ENCODE measurements at places on chromosomes 5 and 9.

DNA sequence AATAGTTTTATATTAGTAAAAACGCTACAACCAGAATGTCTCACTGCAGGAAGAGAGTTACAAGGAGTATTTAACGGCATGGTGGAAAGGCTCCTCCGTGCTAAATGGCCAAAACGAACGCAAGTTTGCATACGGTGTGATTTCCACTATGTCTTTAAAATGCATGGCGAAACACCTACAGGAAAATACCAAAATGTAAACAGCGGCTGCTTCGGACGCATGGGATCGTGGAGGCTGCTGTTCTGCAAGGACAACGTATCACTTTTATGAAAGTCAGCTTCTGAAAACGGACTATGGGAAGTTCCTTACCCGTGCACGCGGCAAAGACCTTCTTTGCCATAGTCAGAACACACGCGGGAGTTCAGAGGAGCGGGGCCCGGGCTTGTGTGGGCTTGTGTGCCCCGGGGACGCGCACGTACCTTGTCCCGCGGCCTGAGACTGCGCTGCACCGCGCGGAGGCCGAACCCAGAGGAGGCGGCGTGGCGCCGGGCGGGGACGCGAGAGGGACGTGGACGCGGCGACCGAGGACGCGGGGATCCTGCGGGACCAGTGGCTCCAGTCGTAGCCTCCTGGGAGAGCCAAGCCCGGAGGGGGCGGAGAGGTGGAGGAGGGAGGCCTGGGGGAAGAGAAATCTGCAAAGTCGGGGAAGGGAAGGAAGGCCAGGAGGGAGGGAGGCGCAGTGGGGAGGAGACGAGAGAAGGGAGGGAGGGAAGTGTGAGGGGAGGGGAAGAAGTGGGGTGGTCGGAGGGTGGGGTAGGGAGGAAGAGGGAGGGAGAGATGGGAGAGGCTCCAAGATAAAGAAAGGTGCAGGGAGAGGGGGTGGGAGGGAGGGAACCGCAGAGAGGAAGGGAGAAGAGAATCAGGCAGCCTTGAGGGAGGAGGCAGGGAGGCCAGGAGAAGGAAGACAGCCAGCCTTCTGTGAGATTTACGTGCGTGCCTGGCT lies at the start of gene CMBL:
TSS of gene CMBL (minus strand) at position 697 of the 943 bp plus-strand sequence. CDS start 17,140 bp downstream, outside the sequence.
- peak; percentile 6 for DNase-seq

- no peak for DNase-seq
Observed at GRCh38 chr5:57862471-57862911, 379.9 kb upstream of the ACTBL2 start.

GRCh38 chr5:76402251-76402885 lies 717 bp upstream of the IQGAP2 start:
- DNase-seq, result peak; percentile 61

- DNase-seq, result no peak
Observed at GRCh38 chr5:129945774-129946270, 41.6 kb downstream of the CHSY3 start.

DNA sequence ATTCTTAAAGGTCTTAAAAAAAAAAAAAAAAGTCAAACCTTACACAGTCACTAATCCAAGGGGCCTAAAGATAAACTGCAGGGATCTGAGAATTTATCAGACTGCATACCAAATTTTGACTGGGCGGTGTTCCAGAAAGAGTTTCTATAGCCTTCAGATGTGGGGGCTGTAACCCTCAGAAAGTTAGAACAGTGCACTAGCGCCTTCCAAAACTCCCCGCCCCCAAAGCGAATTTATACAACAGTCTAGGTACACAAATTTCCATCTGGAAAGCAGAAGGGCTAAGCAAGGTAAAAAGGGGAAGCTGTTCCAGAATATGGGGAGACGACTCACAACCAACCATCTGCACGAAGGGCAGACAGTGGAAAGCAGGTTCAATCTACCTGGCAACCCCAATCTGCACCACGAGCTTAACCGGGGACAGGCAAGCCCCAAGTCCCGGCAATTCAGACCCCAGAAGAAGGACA lies 813 bp downstream of the ERMP1 start:
- no peak for DNase-seq

DNA sequence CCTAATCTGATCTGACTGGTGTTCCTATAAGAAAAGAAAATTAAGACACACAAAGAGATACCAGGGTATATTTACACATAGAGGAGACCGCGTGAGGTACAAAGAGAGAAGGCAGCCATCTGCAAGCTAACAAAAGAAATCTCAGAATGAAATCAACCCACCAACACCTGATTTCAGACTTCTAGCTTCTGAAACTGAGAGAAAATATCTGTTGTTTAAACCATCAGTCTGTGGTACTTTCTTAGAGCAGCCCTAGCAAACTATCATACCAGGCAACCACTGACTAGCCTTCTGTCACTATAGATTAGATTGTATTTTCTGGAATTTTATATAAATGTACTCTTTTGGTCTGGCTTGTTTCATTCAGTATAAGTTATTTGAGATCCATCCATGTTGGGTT lies 779.3 kb upstream of the ACO1 start:
- DNase-seq, result no peak

DNA sequence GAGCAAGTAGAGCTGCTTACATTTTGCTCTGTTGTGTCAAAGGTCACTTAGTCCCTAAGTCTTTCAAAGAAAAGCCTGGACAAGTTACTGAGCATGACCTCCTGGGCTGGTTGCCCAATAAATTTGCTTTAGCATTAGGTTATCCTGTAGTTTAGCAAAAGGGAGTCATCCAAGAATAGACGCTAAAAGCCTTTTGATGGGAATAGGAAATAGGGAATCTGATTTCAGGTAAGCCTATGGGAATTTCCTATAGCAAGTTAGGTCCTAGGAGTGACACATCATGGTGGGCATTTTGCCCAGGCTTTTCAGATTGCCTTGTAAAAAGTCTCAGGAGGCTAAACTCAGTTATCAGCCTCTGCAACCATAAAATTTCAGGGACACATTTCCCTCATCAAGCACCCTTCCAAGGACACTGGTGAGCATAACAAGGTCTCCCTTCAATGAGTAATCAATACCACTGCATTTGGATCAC lies 67.6 kb upstream of the RANBP3L start:
- no peak for DNase-seq

GRCh38 chr9:135075234-135076142 lies 12.0 kb upstream of the OLFM1 start:
- no peak for DNase-seq

- no peak for DNase-seq
Observed at GRCh38 chr5:100746730-100747129, 156.4 kb downstream of the ST8SIA4 start.

GRCh38 chr5:55364537-55365055 lies 56.8 kb downstream of the MTREX start:
- DNase-seq, result no peak

GRCh38 chr5:16976625-16977008 lies 40.5 kb upstream of the MYO10 start:
- no peak for DNase-seq

GRCh38 chr9:127805620-127806019 lies 2.9 kb downstream of the FPGS start:
- no peak for DNase-seq

DNA sequence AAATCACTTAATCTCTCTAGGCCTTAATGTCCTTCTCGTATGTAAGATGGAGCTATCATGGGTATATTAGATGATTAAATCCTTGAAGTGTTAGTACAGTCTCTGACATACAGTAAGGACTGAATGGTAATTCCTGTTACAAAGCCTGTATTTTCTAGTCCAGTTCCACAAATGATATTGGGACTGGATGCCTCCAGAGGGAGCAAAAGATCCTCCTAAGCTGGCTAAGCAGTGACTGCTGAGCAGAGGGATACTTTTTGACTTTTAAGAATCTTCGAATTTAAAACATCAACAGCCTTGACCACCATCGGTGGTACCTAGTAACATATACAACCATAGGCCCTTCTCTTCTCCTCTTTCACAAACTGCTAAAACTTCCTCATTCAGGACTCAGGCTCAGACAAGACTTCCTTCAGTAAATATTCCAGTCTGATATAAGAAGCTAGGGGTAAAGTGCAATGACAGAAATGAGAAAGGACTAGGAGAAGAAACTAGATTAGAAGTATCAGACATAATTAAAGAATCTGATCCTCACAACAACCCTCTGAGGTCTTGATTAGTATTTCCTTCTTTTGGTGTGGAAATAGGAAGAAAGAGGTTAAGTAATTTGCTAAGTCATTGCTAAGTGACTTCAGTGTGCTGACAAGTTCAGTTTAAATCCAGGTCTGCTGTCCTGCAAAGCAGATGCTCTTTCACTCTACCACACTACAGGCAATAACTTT lies 13.9 kb downstream of the PTAR1 start:
- DNase-seq, result no peak

DNA sequence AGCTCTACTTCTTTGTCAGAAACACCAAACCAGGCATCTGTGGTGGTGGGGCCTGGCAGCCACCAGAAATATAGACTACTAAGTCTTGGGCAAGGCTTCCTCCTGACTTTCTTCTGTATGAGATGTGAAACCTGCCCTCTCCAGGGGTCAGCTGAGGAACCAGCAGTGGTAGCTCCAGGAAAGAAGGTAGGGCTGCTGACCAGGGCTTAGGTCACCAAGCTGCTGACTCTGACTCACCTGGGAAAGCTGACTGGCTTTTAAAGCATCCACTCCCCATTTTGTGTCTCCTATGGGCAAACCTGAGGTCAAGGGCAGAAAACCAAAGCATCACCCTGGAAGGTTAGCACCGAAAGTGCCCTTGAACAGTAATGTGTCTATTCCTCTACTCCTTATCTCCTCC lies 10.4 kb upstream of the SH3TC2 start:
- no peak for DNase-seq

- no peak for DNase-seq
Observed at GRCh38 chr9:90046317-90046861, 441.6 kb downstream of the GADD45G start.

GRCh38 chr5:15850536-15850935 lies 329.1 kb downstream of the MARCHF11 start:
- no peak for DNase-seq

GRCh38 chr5:128534726-128535125 lies 3.3 kb downstream of the FBN2 start:
- no peak for DNase-seq

DNA sequence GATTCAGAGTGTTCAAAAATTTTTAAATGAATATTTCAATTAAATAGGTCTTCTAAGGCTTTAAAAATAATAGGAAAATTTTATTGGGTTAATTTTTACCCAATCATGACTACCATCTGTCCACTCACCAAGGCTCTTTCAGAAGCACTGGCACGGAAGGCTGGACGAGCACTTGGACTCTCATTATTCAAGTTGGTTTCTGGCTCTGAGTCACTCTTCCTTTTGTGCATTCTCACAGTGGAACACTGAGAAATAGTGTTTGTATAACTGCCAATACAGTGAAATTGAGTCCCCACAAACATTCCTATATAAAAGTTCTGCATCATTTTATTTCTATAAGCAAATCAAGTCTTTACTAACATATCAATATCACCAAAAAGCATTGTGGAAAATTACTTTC lies 1149.0 kb downstream of the EFNA5 start:
- no peak for DNase-seq

GRCh38 chr5:169416583-169417196 lies 115.8 kb upstream of the SLIT3 start:
- DNase-seq, result no peak

DNA sequence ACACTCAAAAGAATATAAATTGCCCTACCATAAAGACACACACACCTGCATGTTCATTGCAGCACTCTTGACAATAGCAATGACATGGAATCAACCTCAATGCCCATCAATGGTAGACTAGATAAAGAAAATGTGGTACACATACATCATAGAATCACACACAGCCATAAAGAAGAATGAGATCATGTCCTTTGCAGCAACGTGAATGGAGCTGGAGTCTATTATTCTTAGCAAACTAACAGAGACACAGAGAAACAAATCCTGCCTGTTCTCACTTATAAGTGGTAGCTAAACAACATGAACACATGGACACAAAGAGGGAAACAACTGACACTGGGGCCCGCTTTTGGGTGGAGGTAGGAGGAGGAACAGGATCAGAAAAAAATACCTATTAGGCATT lies 2062.2 kb upstream of the CDH6 start:
- no peak for DNase-seq

DNA sequence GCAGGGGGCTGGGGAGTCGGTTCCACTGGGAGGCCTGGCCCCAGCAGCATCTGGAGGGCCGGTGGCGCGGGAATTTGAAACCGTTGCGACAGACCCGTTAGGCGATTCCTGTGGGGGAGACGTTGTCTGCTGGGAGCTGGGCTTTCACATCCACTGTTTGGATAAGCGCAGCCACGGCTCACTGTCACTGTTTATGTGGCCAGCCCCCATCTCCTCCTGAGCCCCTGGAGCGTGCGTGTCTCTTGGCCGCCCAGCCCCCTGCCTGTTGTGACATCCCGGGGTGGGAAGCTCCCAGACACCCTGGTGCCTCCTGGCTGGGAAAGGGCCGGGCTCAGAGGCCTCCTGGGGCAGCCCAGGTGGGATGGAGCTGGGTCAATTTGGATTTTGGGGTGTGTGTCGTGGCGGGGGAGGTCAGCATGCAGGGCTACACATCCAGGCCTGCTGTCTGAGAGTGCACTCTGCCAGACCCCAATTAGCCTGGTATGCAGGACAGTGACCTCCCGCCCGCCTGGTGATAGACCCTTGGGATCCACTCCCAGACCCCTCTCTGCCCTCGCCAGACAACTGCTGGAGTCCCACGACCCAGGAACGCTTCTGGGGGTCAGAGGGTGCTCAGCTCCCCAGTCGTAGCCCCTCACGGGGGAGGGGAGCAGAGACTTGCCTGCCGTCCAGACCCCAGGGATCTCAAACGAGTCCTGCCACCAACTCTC lies 62.0 kb upstream of the RNU6ATAC start:
- no peak for DNase-seq

- peak; percentile 39 for DNase-seq
Observed at GRCh38 chr9:33044162-33044673, 19.1 kb downstream of the DNAJA1 start.

DNA sequence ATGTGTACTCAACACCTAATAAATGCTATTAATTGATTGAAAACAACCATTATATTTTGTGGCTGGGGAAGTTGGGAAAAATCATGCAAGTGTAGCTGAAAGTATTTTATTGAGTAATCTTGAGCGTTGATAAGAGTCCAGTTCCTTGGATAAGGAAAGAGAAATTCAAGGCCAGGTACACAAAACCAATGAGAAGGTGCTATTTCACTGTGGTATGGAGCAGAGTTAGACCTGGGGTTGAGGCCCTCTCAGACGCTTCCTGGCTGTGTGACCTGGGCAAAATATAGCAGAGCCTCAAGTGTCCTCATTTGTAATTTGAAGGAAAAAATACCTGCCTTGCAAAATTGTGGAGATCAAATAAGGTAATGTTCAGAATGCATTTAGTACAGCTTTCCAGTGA lies 50.1 kb downstream of the GALNT10 start:
- DNase-seq, result no peak

DNA sequence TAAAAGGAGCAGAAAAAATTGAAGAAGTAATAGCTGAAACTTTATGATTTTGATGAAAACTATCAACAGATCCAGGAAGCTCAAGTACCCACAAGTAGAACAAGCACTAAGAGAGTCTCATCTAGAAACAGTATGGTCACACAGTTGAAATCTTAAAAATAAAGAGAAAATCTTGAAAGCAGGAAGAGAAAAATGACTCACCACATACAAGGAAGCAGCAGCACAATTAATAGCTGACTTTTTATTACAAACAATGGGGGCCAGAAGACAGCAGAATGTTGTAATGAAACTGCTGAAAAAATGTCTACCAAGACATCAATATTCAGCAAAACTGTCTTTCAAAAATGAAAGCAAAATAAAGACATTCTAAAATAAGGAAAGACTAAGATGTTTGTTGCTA lies 1108.3 kb upstream of the DMAC1 start:
- DNase-seq, result no peak

GRCh38 chr5:1378866-1379659 lies 34.2 kb upstream of the CLPTM1L start:
- no peak for DNase-seq

- no peak for DNase-seq
Observed at GRCh38 chr5:61702784-61703183, 370.7 kb downstream of the ZSWIM6 start.
